ENCODE measurements at places on chromosomes 5 and 9.

DNA sequence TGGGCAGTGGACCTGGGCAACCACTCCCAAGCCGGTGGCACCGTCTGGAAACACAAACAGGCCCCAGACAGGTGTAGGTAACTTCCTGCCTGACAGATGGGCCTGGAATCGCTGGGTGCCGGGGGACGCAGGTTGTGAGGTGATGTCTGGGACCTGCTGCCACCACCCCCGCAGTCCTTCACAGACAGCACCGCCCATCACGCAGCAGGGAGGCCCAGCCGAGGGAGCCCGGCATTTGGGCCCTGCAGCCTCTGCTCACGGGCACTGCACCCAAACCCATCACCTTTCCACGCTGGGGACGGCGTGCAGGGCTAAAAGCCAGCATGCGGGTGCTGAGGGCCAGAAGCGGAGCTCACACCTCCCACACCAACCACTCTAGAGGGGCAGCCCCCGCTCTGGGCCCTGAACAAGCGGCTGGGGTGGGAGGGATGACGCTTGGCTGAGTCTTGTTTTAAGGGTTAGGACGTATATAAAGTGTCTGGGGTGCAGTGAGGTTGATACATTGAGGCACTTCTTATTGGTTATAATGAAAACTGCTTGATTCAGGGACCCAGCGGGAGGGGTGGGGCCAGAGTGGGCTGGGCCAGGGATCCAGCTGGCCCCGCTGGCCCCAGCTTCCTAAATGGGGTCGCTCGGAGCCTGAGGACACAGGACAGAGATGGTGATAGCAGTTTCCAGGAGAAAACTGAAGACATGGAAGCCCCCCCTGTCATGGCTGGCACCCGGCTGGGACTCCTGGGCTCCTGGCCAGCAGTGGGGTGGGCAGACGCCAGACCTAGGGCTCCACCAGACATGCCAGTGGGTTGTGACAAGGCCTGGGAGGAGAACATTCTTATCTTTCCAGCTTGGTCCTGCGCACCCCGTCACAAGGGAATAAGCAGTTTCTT lies 11.3 kb downstream of the MYMK start:
- no peak for DNase-seq

DNA sequence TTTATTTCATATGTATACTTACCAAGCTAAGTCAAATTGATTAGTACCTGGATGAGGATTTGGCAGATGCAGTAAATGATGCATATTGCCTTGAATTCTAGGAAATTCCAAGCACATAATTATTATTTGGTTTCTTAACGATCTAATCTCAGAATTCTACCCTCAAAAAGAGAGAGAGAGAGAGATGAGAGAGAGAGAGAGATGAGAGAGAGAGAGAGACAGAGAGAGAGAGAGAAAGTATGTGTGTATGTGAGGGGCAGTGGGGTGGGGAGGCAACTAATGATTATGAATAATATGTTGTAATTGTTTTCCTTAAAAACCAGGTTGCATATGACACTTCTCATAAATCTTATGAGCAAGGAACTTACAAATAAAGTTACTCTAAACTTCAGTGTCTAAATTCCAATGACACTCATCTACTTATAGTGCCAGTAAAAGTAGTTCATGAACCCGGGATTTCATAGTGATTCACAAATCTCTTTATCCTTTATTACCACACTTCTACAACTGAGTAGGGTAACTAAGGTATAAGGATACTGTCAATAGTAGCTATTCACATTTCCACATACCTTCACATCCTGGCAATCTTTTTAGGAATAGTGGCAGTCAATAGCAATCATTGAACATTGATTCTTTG lies 60.5 kb upstream of the EDIL3 start:
- DNase-seq: no peak

GRCh38 chr9:3931996-3932906 lies 367.6 kb downstream of the GLIS3 start:
- no peak for DNase-seq

- no peak for DNase-seq
Measured at GRCh38 chr9:134661791-134662142, 20.2 kb downstream of the COL5A1 start.

DNA sequence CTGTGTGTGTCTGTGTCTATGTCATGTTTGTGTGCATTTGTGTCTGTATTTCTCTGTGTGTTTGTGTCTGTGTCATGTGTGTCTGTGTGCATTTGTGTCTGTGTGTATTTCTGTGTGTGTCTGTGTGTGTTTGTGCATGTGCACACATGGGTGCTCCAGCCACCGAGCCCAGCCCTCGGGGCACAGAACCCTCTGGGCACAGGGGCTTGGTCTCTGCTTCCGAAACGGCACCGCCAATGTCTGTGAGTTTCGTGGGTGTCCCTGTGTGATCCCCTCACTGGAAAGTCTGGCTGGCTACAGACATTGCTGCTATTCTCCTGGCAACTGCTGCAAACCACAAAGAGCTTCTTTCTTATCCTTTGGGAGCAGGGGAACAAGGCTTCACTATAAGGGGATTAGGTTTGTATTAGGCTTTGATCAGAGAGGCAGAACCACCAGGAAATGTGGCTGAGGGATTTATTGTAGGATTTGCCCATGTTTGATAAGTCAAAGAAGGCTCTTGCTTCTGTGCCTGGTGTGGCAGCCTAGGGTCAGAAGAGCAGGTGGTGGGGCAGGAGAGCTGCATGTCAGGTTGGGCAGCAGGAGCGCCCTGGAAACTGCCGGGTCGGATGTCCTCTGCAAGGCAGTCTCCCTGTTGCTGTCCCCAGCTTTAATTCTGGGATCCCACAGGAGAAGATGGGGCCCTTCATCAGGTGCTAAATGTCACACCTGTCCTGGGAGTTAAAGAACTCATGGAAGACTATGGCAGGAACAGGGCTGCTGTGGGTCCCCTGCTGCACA lies 39.6 kb upstream of the FCN1 start:
- DNase-seq: no peak

GRCh38 chr9:95029288-95029687 lies 288.2 kb downstream of the FANCC start:
- peak; percentile 47 for DNase-seq

DNA sequence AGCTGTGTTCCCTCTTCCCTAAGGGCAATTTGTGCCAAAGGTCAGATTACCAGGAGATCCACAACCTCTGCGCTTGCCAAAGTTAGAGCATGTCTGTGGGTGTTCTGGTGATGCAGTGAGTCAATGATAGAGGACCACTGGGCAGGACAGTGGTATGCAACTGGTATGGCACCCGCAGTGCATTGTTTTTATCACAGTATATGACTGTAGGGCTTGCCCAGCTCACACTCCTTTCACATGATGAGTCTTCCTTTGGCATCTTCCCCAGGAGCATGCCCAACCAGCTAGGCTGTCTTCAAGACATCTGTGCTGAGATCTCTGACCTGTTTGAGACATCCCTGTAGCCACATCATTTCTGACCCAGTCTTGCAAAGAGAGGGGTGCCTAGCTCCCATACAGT lies 1650.0 kb upstream of the CDH6 start:
- no peak for DNase-seq

DNA sequence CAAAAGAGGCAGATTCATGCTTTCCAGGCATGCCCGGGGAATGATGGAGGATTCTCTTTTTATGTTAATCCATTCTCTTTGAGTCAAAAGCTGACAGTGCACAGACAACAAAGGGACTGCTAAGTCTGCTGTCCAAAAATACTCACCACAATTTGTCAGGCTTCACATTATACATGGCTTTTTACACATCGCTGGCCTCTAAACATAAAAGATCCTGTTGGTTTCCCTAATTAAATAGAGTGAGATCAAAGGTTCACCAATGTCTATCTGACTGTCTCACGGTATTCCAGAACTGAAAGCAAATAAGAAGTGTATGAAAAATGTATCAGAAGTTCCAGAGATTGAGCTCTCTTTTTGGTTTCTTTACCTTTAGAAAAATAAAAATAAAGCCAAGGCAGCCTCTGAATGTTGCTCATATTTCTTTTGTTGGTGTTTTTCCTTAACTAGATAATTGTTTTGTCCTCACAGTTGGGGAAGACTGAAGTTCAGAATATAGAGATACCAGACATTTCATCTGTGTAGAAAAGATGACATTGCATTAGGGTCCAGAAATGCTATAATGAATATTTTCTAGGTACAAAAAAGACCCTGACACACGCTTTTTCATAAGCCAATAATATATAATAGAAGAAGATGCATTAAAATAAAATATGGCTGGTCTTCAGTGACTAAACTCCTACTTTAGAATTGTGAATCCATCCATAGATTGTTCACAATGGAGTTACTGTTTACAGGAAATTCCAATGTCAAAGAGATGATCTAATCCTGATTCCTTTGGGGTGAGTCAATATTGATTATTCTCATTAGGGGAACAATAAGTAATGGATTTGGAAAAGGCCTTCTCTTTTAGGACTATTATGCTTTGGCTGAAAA lies 688.2 kb upstream of the CDH6 start:
- DNase-seq: peak; percentile 33

- no peak for DNase-seq
Measured at GRCh38 chr5:57185313-57185712, 11.5 kb downstream of the GPBP1 start.

GRCh38 chr5:135266975-135267374 lies 132.1 kb downstream of the MACROH2A1 start:
- DNase-seq: no peak

DNA sequence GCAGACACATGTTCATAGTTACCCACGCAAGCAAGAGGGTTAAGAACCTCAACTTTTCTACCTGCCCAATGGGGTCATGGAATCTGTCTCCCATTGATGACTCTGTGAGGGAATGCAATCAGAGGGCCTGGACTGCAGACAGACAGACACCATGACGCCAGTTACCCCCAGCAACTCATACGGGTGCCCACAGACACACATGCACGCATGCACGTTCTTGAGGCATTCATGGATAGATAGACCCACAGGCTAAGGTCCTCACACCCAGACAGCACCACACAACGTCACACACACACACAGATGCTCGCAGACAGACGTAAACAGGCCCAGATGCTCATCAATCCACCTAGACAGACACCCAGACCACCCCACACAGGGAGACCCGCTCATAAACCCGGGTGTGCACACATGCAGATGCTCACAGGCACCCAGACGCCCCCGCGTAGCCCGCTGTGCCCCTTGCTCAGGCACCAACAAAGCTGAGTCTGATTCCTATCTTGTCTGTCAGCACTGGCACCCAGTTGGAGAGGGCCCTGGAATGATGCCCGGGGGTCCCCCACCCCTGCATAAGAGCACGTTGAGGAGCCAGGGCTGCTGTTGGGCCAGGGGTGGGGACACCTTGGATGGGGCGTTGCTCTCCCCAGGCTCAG lies 23.6 kb downstream of the LHX2 start:
- DNase-seq: no peak

GRCh38 chr9:103997856-103998370 lies 96.2 kb upstream of the SMC2 start:
- no peak for DNase-seq

GRCh38 chr5:74949976-74950375 lies 83.8 kb upstream of the FAM169A start:
- DNase-seq: no peak

DNA sequence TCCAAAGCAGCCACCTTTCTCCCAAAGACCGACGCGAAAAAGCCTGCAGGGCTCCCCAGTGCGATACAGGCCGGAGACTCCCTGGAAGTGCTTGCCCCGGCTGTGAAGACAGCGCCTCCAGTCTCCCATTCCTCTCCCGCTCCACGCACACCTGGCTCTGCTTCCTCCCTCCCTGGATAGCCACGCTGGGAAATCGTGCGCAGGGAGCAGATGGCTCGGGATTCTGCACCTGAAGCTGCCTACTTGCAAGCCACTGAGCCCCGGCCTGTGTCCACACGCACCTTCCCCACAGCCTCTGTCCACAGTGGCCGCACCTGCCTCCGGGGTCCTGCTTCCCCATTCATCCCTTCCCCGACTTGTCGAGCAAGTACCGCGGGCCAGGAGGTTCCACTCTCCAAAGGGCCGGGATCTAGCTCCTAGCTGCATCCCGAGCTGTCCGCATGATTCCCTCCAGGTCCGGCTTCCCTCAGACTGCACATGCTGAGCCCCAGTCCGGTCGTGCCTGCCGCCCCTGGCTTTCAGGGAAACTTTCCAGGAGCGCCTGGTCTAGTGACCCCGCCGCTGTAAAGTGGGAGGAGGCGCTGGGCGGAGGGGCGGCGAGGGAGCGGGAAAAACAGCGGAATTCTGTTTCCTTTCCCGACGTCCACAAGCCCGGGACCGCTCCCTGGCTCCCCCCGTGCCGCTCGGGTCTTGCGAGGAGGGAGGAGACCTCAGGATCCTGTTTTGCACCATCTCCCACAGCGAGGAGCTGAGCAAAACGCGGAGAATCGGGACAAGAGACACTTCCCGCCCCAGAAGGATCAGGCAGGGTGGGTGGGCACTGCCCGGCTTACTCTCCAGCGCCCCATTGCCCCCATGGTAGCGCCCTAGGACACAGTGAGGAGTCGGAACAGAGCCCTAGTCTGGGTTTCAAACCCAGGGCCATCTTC lies 2.0 kb downstream of the SEMA6A start:
- no peak for DNase-seq

DNA sequence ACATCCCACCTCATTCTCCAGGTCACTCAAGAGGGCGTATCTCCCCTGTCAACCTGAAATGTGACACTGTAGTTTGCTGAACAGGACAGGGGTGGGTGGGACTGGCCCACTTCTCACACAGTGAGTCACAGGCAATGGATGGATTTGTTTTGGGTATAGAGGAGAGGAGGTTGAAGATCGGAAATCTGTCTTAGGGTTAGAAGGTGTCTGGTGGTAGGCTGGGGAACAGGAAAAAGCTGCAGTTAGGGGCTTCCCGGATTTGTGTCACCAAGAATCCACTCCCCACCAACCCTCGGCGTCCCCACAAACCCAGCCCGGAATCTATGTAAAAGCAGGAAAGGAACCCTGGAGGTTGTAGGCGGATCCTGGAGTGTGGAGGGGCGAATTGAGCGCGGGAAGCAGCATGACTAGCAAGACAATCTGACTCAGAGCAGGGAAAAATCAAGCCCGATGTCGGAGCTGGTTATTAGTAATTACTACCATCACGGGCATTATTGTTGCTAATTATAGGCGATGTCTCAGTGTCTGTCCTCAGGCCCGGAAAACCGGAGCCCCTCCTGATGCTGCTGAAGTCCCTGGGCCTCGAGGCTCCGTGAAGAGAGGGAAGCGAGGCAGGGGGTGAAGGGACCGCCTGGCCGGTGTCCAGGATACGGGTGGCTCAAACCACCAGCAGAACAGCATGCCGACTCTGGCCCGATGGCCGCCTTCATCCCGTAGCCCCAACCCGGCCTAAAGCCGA lies 1.7 kb upstream of the IRX1 start:
- DNase-seq: no peak

GRCh38 chr9:116204252-116204882 lies 50.8 kb downstream of the PAPPA start:
- DNase-seq: no peak

GRCh38 chr5:130995851-130996250 lies 169.2 kb downstream of the HINT1 start:
- no peak for DNase-seq

GRCh38 chr9:101387871-101388506 lies 3.2 kb upstream of the BAAT start:
- DNase-seq: peak; percentile 41
